Adrenal gland (tissue), 19 donors: ENCODE measurements at places on chromosomes 2 and 18.

DNA sequence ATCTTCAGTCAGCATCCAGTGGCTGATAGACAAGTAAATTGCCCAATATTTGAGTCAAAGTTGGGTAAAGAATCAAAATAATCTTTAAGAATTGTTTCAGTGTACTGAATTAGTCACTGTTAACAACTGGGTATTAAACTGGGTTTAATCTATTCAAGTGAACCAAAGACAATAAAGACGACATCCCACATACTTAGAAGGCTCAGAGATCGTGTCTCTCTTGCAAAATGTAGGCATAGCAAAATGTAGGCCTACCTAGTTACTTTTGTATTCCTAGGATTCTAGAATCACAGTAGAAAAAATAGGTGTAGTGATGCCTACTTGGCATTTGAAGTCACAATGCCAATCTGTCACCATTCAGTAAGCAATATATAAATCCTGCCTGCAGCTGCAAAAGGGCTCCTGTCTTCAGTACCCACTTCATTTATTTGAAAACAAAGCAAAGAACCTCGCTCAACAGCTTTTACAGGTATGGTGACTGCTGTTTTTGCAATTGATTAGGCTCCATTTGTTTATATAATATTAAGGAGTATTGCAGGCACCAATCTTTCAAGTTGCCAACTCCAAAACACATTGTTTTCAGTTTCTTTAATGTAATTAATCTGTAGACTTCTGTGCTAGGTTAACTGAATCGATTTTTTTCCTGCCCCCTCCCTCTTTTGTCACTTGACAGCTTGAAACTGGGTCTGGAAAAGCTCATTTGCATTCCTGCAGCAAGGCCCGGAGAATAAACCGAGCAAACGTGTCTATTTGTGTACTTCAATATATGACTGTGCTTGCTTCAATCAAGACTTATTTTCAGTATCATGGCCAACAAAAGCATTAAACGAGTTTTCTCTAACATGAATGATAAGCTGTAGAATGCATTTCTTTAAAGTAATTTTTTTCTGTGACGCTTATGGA, 1074.9 kb downstream of the TDRD15 start:
- no peak for DNase-seq

GRCh38 chr18:3538456-3538855, 88.5 kb downstream of the TGIF1 start:
- no peak for DNase-seq

GRCh38 chr2:216008387-216008786, 5.0 kb downstream of the MREG start:
- DNase-seq, result no peak

DNA sequence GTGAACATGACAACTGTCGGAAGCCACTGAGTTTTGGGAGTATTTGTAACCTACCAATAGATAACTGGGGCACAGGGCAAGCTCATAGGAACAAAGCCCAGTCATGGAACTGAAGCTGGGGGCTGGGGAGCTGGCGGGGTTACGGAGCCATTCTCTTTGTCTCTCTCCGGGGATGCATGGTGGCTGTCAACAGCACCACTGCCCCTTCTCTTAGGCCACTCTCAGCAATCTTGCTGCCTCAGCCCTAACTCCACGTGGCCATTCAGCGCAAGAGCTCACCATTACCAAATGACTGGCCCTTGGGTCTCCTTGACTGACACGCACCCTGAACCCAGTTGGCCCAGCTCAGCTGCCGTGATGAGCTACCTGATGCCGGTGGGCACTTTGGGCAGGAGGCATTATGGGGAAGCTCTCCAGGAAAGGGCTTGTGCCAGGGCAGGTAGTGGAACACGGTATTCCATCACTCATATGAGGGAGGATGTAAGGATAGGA, 33.6 kb upstream of the ODC1 start:
- no peak for DNase-seq

GRCh38 chr2:182444170-182444569, 17.3 kb upstream of the PDE1A start:
- DNase-seq, result no peak

DNA sequence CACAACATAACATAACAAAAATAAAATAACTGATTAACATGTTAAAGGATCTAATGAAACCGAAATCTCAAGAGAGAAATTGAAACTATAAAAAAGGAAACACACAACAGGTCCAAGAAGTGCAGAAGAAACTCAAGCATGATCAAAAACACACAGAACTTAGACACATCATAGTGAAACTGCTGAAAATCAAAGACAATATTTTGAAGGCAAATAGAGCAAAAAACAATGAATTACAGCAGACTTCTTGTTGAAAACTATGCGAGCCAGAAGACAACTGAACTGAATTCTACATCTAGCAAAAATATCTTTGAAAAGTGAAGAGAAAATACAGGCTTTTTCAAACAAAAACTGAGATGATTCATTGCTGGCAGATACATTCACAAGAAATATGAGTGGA, 61.3 kb downstream of the UGP2 start:
- DNase-seq, result no peak

GRCh38 chr2:23204685-23205242, 180.2 kb upstream of the KLHL29 start:
- DNase-seq, result no peak

GRCh38 chr18:39841482-39842365, 2113.3 kb upstream of the PIK3C3 start:
- peak; percentile 42 for DNase-seq

DNA sequence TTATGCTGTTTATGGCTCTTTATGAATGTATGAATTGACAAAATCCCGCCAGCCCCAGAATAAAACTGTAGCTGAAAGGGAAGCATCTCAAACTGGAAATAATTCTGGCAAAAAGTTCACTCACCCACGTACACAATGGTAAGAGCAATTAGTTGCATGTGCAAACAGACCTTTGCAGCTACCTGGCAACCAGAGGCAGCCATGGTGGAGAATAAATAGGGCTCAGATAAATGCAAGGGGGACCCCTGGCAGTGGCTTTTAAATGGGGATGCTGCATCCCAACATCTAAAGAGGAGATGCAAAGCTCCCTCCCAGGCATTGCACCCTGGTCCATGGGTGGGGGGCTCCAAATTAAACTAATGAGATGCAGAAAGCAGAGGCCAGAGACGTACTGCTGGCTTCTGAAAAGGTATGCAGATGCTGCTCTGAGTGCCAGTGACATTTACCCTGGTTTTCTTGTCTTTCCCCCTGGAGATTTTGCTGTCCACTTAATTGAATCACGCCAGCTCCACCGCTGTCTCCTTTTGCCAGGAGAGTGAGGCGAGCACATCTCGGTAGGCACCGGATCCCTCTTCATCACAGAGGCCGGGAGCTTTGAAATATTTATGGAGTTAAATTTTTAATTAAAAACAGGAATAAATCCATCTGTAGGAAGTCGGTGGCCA, 126.6 kb upstream of the NRP2 start:
- no peak for DNase-seq

GRCh38 chr18:34710458-34710914, 388 bp downstream of the DTNA start:
- no peak for DNase-seq

DNA sequence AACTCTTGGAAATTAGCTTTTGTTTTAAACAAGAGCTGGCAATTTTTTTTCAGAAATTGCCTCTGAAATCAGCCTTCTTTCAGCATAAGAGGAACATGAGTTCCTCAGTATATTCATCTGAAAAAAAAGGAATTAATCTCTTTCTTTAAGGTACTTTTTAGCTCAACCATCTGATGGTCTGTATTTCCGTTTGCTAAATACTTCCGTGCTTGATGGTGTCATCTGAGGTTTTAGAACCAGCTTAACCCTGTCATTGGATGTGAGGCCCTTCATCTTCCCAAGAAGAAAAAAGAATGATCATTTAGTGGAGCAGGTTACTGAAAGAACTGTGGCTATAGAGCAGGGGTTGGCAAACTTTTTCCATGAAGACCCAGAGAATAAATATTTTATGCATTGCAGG, 175.0 kb downstream of the TRABD2A start:
- DNase-seq, result no peak

DNA sequence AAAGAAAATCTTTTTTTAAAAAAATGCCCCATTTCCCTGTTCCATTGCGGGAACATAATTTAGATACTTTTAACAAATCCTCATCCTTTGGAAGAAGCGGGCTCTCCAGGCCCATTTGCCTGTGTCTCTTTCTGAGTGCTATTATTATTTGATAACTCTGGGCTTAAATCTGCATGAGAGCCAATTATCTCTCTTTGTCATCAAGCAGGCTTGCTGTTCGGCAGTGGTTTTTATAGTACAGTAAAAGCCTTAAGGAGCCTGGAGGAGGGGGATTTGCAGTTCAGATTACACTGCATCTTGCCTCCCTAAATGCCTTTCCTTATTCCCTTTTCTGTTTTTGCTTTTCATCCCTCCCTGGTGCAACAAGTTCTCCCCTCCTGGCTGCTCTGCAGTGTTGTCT, 50.6 kb downstream of the CELF4 start:
- DNase-seq, result no peak

DNA sequence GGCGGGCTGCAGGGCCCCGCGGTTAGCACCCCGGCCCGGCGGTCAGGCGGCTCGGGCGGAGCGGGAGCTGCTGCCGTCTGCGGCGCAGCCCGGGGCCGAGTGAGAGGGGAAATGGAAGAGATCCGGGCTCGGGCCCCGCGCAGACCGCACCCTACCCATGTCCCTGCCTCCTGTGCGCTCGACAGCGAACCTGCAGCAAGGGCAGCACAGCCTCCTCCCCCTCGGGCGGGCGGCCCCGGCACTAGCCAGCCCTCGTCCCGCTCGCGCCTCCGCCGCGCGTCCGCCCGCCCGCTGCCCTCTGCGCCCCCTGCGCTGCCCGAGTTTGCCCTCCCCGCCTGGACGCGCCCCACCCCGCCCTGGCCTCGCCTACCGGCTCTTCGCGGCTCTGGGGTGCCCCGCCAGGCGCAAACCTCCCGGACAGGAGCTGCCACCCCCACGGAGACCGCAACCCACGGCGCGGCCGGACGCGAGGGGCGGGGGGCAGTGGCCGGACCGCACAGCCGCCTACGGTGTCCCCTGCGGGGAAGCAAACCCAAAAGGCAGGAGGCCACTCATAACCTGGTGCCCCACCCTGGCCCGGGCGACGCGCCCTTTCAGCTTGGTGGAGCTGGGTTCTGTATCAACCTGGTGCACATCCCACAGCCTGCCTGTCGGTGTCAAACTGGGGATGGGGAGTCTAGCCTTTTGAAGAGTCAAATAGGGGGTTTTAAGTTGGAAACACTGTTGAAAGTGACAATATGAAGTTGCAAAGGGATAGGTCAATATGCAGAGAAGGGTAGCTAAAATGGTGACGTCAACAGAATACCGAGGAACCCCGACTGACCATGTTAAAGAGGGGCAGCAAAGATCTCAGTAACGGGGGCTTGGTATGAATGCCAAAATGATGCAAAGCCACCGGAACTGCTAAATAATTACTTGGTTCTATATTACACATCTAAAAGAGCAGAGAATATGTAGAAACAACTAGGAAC, at the start of gene IHH:
Gene IHH, minus strand, starts transcription at position 101 of the 971 bp plus-strand sequence. CDS start 454 bp downstream, outside the sequence.
- no peak for DNase-seq

GRCh38 chr2:157301307-157301706, 24.3 kb downstream of the ERMN start:
- no peak for DNase-seq

- no peak for DNase-seq
These were observed 24.1 kb downstream of the SLC25A52 start for GRCh38 chr18:31736630-31737029.

- DNase-seq, result no peak
These were observed 9.9 kb downstream of the PAX8 start for GRCh38 chr2:113268621-113269360.

- no peak for DNase-seq
These were observed 151.3 kb upstream of the NCK2 start for GRCh38 chr2:105593221-105593967.

DNA sequence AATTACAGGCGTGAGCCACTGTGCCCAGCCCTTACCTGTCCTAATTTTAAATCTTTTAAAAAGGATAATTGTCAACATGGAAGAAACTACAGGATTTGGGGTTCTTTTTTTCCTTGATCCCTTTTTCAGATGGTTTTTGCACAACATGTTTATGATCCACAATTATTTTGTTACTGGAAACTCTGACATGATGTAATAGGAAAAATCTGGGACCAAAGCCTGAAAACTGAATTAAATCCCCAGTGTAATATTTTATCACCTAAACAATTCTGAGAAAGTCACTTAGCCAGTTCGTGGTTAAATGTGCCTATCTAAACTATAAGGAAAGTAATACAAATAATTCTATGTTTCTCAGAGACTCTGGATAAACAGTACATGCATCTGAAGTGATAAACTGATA, 1649.7 kb downstream of the LRP1B start:
- no peak for DNase-seq

- no peak for DNase-seq
These were observed 111.3 kb downstream of the NDUFA10 start for GRCh38 chr2:239913636-239914417.

- peak; percentile 78 for DNase-seq
These were observed 42.6 kb upstream of the RAPGEF4 start for GRCh38 chr2:172693037-172693436.

GRCh38 chr2:174312581-174313234, 22.0 kb upstream of the SP9 start:
- no peak for DNase-seq

DNA sequence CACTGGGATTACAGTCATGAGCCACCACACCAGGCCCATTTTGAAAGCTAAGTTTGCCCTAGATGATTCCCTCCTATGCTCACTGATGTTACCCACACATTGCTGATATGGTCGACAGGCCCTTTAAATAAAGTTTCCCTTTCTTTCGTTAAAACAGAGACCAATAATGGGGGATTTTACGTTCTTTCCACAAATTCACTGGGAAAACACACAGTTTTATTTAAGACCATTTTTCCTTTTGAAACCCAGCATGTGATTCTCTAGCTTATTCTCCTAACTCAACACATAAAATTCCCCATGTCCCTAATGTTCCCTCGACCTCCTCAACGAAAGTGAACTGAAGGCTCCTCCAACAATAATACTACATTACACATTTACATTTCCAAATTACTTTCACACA, 223.2 kb downstream of the ANAPC1 start:
- no peak for DNase-seq

DNA sequence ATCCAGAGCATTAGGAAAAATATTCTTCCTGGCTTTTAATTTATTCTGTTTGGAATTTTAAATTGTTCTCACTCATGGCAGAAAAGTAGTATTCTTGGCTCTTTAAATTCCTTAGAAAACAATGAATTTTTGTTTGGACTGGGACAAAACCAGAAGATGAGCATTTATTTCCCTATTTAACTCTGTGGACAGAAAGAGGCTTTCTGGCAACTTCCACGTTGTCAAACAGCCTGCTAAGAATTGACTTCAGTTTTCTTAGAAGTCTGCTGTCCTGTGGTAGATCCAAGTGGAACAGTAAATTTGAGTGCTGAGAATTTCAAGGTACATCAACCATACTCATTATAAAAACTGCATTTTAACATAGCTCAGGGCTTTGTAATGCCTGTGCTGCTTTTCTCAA, 83.8 kb downstream of the MGAT5 start:
- no peak for DNase-seq

- no peak for DNase-seq
These were observed 360.6 kb upstream of the HNRNPA3 start for GRCh38 chr2:176851889-176852483.

- no peak for DNase-seq
These were observed 182.6 kb downstream of the PDE11A start for GRCh38 chr2:177889818-177890460.

GRCh38 chr2:41924709-41925408, 123.0 kb upstream of the PKDCC start:
- no peak for DNase-seq
